ENCODE measurements at places on chromosomes 2 and 18.

DNA sequence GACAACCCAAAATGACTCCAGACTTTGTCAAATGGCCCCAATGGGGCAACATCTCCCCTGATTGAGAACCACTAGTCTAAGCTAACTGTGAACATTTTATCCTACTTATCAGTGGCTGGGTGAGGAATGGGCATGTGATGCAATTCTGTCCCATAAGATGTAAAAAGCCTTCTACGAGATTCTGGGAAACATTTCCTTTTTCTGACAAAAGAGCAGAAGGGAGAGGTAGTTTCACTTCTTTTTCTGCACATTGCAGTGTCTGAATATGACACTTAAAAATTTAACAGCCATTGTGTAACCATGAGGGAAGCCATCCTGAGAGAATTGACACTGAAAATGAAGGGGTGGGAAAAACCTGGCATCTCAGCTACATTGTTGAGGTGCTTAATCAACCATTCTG, 17.3 kb upstream of the MARCHF4 start:
- DNase-seq, result no peak

DNA sequence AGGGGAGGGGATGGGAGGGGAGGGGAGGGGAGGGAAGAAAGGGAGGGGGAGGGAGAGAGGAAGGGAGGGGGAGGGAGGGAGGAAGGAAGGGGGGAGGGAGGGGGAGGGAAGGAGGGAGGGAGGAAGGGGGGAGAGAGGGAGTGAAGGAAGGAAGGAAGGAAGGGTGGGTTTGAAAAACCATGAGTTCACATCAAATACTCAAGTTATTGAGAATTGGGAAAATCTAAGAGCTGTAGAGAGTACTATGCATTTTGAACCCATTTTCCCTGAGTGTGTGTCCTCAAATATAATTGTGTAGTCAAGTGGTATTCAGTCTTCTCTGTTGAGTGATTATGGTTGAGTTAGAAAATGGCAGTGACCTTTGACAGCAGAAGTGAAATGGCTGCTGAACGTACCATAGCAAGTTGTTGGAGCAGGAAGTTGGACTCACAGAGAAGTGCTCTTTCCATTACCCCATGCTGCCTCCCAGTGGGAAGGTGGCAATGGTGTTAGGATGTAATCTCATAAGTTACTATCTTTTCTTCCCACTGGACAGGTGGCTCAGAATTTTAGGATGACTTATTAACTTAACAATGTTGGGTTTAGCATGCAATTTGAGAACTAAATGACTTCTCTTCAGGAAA, 214.6 kb downstream of the SETBP1 start:
- DNase-seq, result no peak

DNA sequence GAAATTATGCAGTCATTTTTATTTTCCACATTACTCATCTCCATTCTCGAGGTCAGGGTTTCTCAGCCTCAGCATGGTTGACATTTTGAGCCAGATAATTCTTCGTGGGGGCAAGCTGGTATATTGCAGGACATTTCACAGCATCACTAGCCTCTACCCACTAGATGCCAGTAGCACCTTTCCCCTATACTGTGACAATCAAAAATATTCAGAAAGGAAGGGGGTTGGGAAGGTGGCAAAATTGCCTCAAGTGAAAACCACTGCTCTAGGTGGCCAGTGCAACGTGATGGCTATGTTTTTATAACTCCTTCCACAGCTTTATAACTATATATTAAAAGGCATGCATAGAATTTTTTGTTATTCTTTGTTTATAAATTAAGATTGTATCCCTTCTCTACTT, 294.5 kb downstream of the CNTNAP5 start:
- DNase-seq, result no peak

- no peak for DNase-seq
Measured at GRCh38 chr18:54183390-54183789, 41.1 kb downstream of the MBD2 start.

- no peak for DNase-seq
Measured at GRCh38 chr2:39141334-39142271, 20.8 kb upstream of the SOS1 start.

Data from stimulated activated CD4-positive, alpha-beta T cell treated with anti-CD3 and anti-CD28 coated beads, Interleukin-1b, Interleukin-23, amount 100 ng/mL, for 4 hours (primary cell).